ENCODE measurements at places on chromosomes 1 and 21. TPM values are rescaled to one million over a fixed set of nuclear protein-coding genes. Genes with fewer than 3 reads are reported as not detected.

DNA sequence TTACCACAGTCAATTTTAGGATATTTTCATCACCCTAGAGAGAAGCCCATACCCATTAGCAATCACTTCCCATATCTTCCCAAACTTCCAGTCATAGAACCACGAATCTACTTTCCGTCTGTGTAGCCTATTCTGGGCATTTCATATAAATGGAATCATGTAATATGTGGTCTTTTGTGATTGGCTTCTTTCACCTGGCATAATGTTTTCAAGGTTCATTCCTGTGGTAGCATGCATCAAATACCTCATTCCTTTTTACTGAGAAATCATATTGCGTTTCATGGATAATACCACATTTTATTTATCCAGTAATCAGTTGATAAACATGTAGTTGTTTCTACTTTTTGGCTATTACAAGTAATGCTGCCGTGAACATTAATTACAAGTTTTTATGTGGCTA is 21.5 kb downstream of the DESI2 start:
- no peak for DNase-seq
- H3K4me3 ChIP-seq = no peak overlapping the region
- H3K4me1 ChIP-seq = peaks cover 15% of the 10 kb centered on the region
- H3K36me3 ChIP-seq = peaks cover 15% of the 10 kb centered on the region
- H3K27me3 ChIP-seq = no peaks in the 10 kb centered on the region
- H3K27ac ChIP-seq = peak overlapping the region; percentile 26

GRCh38 chr1:224884361-224884801 is 45.1 kb upstream of the DNAH14 start:
- peaks cover 9% of the 10 kb centered on the region for H3K4me1 ChIP-seq
- no peak for DNase-seq
- H3K4me3 ChIP-seq = no peak overlapping the region
- H3K36me3 ChIP-seq = no peaks in the 10 kb centered on the region

GRCh38 chr1:212236664-212237220 is 48.5 kb upstream of the PPP2R5A start:
- peak; percentile 64 for DNase-seq
- H3K4me1 ChIP-seq = peaks cover 47% of the 10 kb centered on the region

DNA sequence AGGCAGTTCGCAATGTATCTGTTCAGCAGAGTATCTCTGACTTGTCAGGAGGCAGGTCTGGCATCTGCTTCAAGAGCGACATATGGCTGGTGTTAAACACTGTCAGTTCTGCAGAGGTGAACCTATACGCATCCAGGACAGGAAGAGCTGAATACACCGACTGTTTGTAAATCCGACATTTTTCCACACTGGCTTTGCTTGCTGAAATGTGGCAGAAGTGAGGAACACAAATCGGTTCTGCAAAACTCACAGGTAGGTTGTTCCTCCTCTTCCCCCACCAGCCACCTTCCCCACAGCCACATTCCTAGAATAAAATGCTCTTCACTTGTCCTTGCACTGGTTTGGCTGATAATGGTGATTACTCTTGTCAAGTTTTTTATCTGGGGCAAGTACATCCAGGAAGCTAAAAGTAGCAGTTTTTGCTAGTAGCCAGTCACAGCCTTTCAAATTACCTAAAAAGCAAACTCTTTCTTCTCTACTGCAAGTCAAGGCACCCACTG is 289.2 kb downstream of the GRIK1 start:
- no peak for DNase-seq
- H3K27me3 ChIP-seq = no peaks in the 10 kb centered on the region
- no peaks in the 10 kb centered on the region for H3K36me3 ChIP-seq
- H3K4me1 ChIP-seq = no peaks in the 10 kb centered on the region

DNA sequence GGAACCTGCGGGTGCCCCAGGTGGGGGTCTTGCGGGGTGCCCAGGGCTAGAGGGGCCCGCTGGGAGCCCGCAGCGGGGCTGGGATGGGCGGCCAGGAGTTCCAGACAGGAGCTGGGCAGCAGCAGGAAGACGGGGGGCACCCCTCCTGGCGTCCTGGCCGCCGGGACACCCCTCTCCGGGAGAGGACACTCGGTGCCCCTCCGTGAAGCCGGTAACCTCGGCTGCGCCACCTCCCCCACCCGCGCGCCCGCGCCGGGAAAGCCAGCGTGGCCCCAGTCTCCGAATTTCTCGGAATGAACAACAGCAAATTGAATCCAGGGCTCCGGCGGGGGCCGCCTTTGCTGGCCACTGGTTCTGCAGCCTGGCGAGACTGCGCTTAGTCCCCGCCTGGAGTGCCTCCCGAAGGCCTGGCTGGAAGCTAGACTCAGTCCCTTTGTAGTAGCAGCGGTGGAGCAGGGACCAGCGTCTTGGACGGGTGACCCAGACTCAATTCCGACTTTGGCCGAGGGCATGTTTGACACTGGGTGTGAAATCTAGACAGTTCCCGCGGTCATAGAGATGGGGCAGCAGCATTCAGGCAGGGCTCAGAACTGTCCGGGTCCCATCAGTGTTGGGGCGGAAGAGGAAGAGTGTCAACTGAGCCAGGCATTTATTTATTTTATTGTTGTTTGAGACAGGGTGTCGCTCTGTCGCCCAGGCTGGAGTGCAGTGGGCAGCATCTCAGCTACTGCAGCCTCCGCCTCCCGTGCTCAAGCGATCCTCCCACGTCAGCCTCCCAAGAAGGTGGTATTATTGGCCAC is 773 bp downstream of the IFNGR2 start:
- peak overlapping the region; percentile 92 for H3K4me3 ChIP-seq
- H3K27me3 ChIP-seq = no peaks in the 10 kb centered on the region
- peak; percentile 66 for DNase-seq
- H3K4me1 ChIP-seq = peaks cover 18% of the 10 kb centered on the region
- peak overlapping the region; percentile 60 for H3K27ac ChIP-seq
- no peaks in the 10 kb centered on the region for H3K36me3 ChIP-seq

DNA sequence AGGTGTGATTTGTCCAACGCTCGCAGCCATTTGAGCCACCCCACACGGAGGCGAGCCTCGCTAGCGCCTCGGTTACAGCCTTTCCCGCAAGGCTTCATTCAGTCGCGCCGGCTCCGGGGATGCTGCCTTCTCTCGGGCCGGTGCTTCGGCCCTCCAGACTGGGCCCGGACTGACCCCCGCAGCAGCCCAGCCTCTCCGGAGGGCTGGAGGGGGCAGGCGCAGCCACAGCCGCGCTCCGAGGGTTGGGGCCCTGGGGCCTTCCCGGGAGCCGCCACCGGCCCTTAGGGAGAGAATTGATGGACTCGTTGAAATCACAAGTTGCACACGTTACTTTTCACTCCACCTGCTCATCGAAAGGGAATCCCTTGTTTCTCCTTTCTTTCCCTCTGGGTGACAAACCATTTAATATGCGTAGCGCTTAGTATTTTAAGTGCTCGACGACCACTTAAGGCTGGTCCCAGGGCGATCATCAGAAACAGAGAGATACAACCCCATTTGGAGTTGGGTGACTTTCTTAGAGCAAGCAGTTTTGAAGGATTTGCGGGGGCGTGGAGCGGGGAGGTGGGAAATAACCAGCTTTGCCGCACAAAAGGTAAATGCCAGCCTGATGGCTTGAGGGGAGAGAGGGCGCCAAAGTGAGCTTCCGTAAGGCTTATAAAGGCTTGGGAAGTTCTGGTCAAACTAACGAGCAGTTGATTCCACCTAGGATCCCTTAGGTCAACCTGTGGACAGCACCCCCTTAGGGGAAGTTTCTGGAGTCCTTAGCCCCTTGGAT is 24.6 kb upstream of the ENAH start:
- H3K27ac ChIP-seq = no peak overlapping the region
- H3K36me3 ChIP-seq = no peaks in the 10 kb centered on the region
- no peaks in the 10 kb centered on the region for H3K4me1 ChIP-seq
- no peak overlapping the region for H3K4me3 ChIP-seq
- no peaks in the 10 kb centered on the region for H3K27me3 ChIP-seq

- no peak overlapping the region for H3K27ac ChIP-seq
- no peaks in the 10 kb centered on the region for H3K27me3 ChIP-seq
- no peak overlapping the region for H3K4me3 ChIP-seq
- H3K4me1 ChIP-seq = no peaks in the 10 kb centered on the region
Measured at GRCh38 chr1:187063271-187063670, 234.5 kb downstream of the PLA2G4A start.

DNA sequence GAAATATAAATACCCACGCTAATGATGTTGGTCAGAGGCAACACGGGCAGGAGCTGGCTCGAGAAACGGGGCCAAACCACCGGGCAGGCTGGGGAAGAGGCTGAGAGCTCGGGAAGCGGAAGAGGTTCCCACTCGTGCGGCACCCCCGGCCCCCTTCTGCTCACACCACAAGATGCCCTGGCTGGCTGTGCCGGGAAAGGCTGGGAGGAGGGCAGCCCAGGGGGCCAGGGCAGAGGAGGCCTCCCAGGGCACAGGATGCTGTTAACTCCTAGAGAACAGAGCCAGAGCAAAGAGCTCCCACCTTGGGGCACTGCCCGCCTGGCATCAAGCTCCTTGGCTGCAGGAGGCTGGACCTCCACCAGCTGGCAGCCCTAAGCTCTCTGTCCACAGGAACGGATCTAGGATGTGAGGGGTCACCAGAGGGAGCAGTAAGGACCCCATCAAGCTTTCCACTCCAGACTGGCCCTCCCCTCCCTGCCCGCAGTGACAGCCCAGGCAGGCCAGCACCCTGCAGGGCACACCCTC is 44.8 kb downstream of the CASZ1 start:
- H3K36me3 ChIP-seq = no peaks in the 10 kb centered on the region
- no peaks in the 10 kb centered on the region for H3K4me1 ChIP-seq
- H3K27ac ChIP-seq = no peak overlapping the region
- H3K4me3 ChIP-seq = no peak overlapping the region
- no peak for DNase-seq

GRCh38 chr1:3999941-4000735 is 100.1 kb upstream of the C1orf174 start:
- H3K27ac ChIP-seq = no peak overlapping the region
- peaks cover 22% of the 10 kb centered on the region for H3K27me3 ChIP-seq
- H3K4me1 ChIP-seq = no peaks in the 10 kb centered on the region
- no peak for DNase-seq

DNA sequence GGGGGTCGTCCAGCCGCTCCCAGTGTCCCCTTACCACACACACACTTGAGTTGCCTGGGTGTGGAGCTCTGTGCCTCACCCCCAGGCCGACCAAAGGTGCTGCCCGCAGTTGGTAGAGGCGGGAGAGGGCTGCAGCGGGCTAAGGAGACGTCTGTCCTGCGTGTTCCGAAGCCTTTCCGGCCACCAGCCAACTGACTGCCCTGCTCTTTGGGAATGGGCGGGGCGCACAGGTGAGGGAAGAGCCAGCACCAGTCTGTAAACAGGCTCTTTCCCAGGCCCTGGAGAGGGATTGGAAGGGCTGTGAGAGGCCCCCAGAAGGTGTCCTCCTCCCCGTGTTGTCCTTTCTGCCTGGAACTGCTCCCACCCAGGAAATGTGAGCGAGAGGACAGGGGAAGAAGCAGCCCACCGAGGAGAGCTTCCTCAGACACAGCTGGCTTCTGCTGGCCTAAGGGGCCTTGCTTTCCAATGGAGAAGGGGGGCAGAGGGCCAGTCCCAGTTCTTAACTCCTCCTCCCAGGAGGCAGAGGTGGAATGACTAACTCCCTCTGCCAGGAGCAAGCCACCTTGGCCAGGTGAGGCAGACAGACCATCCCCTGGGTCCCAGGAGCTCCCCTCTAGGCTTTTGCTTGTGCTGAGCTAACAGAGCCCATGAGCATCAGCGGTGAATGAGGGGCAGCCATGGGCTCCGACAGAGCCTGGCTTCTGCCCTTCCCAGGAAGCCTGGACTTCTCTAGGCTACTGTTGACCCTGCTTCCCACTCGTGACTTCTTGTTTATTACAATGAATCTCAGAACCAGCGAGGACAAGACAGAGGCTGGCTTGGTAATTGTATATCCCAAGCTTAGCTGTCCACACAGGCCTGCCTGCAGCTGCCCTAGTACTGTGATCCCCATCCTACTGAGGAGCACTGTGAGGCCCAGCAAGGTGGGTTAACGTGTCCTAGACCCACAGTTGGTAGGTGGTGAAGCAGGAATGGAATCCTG is 158.1 kb upstream of the COA6 start:
- no peak overlapping the region for H3K27ac ChIP-seq
- H3K4me3 ChIP-seq = no peak overlapping the region
- H3K36me3 ChIP-seq = no peaks in the 10 kb centered on the region
- H3K27me3 ChIP-seq = no peaks in the 10 kb centered on the region
- no peak for DNase-seq

GRCh38 chr1:178500091-178500770 is 3.5 kb upstream of the CLEC20A start:
- no peak overlapping the region for H3K4me3 ChIP-seq
- no peak overlapping the region for H3K27ac ChIP-seq
- H3K36me3 ChIP-seq = no peaks in the 10 kb centered on the region

DNA sequence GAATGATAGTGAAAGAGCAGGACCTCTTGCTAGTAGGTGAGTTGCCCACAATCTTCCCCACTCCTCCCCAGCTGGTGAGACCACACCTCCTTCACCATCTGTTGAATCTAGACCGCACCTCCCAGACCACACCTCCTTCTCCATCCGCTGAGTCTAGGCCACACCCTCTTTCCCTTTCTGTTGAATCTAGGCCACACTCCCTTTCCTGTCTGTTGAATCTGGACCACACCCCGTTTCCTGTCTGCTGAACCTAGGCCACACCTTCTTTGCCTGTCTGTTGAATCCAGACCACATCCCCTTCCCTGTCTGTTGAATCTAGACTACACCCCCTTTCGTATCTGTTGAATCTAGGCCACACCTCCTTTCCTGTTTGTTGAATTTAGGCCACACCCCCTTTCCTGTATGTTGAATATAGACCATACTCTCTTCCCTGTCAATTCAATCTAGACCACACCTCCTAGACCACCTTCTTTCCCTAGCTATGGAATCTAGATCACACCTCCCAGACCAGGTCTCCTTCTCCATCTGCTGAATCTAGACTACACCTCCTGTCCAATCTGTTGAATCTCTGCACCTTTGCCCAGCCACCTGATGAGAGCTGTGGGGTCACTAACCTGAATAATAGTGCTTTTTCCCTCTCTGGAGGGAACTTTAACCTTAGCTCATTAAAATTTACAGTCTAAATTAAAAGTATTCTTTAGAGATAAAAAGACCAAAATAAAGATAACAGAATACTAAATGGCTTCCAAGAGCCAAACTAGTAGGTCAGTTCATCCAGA is 116.3 kb downstream of the DAB1 start:
- no peak overlapping the region for H3K27ac ChIP-seq
- H3K4me1 ChIP-seq = no peaks in the 10 kb centered on the region
- no peaks in the 10 kb centered on the region for H3K36me3 ChIP-seq
- H3K4me3 ChIP-seq = no peak overlapping the region

DNA sequence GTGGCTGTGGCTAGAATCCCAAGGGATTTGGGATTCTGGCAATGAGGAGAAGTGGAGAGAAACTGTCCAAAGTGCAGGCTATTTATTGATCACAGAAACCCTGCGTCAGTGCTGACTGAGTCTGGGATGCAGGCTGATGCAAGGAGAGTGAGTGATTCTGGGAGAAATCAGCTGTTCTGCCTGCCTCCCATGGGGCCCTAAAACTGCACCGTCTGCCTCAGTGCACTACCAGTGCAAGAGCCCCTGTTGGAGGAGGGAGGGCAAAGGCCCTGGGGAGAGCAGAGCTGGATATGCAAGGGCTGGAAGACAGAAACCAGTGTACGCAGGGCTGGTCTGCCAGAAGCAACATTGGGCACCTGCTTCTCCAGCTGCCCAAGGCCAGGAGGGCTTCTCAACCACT is 42.6 kb downstream of the C1orf198 start:
- H3K36me3 ChIP-seq = no peaks in the 10 kb centered on the region
- no peak overlapping the region for H3K4me3 ChIP-seq
- H3K27me3 ChIP-seq = no peaks in the 10 kb centered on the region
- no peak for DNase-seq
- peak overlapping the region; percentile 57 for H3K27ac ChIP-seq
- H3K4me1 ChIP-seq = peaks cover 57% of the 10 kb centered on the region

The FCMR gene
- total RNA-seq = not detected

The CD2 gene
- total RNA-seq = not detected

The RCOR3 gene
- 30.1 TPM for total RNA-seq

The SMCP gene
- not detected for total RNA-seq

The PRXL2B gene
- 22.5 TPM for total RNA-seq

All from SJCRH30 (cell line).